Liver (tissue), 10 donors: ENCODE measurements at places on chromosomes 16 and 17. TPM values are rescaled to one million over a fixed set of nuclear protein-coding genes. Genes with fewer than 3 reads are reported as not detected.

KRTAP4-6 gene
- not detected for total RNA-seq

EVPL gene
- 0.33 TPM for total RNA-seq

MYO15B gene
- 21.2 TPM for total RNA-seq

GNAO1 gene
- 15.1 TPM for total RNA-seq

KSR1 gene
- 5.3 TPM for total RNA-seq

UNKL gene
- total RNA-seq, result 7.1 TPM

HOXB9 gene
- not detected for total RNA-seq

COL1A1 gene
- total RNA-seq, result 15.3 TPM

RPAIN gene
- 21.7 TPM for total RNA-seq

TEKT5 gene
- 0.92 TPM for total RNA-seq

CDK5R1 gene
- total RNA-seq, result 0.93 TPM

EVPLL gene
- total RNA-seq, result 1.0 TPM

CCL2 gene
- 3.5 TPM for total RNA-seq

KRTAP1-1 gene
- total RNA-seq, result not detected

RBFOX1 gene
- total RNA-seq, result not detected

CX3CL1 gene
- total RNA-seq, result 5.9 TPM

BRIP1 gene
- total RNA-seq, result 10.3 TPM

ZKSCAN2 gene
- 3.4 TPM for total RNA-seq

GCSH gene
- total RNA-seq, result 34.6 TPM

IL34 gene
- total RNA-seq, result 0.93 TPM

SYNGR3 gene
- 0.47 TPM for total RNA-seq

- DNase-seq, result no peak
Measured at GRCh38 chr17:40315678-40316570, 6.9 kb downstream of the RARA start.

DNA sequence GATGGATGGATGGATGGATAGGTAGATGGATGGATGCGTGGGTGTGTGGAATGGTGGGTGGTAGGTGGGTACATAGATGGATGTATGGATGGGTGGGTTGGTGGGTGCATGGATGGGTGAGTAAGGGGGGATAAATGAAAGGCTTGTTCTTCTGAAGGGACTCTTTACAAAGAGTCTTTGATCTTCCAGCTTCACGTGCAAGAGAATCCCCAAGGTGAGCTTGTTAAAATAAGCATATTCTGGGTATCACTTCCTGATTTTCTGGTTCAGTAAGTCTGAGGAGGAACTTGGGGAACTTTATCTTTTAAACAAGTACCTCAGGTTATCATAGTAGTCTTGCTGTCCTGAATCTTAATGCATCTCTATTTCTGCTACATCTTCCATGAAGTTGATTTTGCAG is 639.1 kb downstream of the MAF start:
- no peak for DNase-seq

DNA sequence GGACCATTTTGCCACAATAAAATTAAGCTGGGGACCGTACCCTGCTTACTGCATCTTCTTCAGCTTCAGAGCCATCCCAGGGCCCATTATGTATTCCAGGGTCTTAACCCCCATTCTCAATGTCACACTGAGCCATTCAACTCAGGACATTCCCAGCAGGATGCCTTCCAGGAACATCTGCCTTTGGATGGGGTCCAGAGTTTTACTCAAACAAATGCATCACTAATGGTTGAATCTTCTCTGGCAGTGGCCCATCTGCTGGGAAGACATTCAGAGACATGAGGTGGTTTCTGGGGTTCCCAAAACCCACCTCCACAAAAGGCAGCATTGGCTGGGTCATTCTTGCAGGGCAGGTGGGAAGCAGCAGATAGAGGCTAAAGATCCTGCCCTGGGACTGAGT is 3.4 kb upstream of the SEC14L5 start:
- DNase-seq, result no peak

DNA sequence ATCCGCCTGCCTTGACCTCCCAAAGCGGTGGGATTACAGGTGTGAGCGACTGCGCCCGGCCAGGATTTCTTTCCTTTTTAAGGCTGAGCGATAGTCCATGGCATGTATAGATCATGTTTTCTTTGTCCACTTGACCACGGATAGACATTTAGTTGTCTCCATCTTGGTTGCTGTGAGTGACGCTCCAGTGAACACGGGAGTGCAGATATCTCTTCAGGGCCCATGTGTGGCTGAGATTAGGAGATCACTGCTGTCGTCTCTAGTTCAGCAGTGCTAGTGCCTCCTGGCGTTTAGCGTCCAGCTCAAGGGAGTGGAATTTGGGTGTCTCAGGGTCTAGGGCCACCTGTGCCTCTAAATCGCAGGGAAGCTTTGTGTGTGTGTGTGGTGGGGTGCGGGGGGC is 41.5 kb downstream of the ABCC1 start:
- no peak for DNase-seq

DNA sequence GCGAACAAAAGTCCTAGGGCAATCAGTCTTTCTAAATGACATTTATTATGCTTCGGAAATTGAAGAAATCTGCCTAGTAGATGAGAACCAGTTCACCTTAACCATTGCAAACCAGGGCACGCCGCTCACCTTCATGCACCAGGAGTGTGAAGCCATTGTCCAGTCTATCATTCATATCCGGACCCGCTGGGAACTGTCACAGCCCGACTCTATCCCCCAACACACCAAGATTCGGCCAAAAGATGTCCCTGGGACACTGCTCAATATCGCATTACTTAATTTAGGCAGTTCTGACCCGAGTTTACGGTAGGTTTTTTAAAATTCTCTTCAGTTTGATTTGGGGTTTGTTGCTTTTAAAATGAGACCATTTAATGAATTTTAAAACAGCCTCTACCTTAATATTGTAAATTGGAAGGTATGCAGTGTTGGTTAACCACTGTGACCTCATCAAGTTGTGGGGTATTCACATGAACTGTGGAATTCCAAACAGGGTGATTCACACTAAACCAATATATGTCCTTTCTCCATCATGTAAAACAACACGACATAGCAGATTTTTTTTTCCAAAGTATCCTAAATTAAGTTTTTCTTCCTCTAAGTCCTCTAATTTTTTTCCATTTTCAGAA is 6.2 kb upstream of the EVI2A start:
- DNase-seq, result no peak

DNA sequence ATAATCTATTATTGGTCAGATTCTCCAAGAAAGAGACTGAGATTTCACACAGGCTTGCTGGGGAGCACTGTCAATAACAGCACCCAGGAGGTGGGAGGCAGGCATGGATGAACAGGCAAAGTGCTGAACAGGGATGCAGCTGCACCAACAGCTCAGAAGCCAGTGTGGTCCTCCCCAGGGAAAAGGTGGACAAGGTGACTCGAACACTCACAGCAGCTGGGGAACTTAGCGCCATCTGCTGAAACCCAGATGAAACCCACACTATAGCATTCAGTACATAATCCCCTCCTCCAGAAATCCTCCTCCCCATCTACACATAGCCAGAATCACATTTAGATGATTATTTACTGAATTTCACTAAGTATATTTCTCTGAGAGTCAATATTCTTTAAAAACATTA is 255.2 kb upstream of the WSB1 start:
- no peak for DNase-seq

- no peak for DNase-seq
Measured at GRCh38 chr16:54706406-54706805, 224.3 kb upstream of the IRX5 start.

GRCh38 chr16:359871-360697 is 7.6 kb upstream of the AXIN1 start:
- DNase-seq, result no peak

DNA sequence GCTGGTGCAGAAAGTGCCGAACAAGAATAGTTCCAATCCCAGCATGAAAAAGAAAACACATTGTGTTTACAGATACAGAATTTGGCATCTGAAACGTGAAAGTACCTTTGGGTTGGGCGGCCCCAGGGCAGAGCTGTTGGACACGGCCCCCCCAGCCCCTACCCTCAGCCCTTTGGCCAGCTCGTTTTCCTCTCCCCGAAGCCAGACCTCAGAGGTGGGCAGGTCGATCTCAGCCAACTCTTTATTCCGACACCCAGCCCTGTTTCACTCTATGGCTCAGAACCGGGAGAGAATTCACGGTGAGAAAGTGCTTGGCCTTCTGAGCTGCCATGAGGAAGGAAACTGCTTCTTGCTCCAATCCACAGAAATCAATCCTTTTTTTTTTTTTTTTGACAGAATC is 11.3 kb downstream of the NTN1 start:
- no peak for DNase-seq

DNA sequence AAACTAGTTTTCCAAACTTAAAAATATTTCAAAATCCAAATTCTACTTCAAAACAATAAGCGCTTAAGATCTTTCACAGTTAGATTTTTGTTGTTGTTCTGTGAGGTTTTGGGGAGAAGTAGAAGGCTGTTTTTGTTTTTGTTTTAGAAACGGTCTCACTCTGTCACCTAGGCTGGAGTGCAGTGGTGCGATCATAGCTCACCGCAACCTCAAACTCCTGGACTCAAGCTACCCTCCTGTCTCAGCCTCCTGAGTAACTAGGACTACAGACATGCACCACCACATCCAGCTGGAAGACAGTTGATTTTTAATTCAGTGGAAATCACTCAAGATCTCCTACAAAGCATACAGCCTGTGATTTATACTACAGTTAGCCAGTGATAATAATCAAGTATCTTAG is 2.7 kb downstream of the SHCBP1 start:
- DNase-seq, result no peak

DNA sequence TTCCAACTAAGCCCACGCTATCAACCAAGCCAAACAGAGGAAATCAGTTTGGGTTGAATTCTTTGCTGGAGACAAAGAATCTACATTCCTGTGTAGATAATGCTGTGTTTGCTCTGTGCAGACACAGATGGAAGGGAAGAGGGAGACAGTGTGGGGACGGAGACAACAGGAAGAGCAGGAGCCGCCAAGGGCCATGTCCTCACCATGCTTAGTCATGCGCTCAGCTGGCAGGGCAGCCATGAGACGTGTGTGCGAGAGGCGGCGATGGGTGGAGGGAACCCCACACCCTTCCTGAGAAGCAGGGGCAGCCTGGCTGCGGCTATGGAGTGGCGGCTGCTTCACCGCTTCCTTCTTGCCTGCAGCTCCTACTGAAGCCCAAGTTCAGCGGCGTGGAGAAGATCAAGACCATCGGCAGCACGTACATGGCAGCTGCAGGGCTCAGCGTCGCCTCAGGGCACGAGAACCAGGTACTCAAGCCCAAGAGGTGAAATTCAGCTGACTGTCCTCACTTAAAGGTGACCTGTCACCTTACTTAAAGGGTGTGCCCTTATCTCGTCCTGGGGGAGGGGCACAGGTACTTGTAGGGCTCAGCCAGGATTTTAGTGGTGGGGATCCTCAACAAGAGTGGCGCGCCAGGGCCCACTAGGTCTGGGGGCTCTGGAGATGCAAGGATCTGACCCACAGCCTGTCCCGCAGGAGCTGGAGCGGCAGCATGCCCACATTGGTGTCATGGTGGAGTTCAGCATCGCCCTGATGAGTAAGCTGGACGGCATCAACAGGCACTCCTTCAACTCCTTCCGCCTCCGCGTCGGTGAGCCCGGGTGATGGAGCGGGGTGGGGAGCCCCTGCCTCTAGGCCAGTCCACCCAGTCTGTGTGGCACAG is 47.5 kb downstream of the ADCY7 start:
- DNase-seq, result peak; percentile 65

DNA sequence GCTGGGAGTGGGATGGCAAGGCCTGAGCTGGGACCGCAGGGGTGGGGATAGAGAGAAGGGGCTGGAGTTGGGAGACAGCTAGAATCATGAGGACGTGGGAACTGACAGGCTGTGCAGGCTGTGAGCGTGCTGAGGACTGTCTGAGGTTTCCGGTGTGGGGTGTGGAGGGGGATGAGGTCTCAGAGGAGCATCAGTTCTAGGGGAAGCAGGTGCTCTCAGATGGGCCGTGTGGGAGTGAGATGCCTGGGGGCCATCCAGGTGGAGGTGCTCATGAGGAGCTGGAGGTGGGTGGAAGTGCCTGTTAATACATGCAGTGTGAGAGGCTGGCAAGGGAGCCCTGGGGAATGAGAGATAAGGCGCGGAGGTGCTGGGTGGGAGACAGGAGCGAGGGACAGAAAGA is 27.2 kb downstream of the HASPIN start:
- no peak for DNase-seq

GRCh38 chr16:59290718-59291117 is 556.6 kb upstream of the GOT2 start:
- no peak for DNase-seq

GRCh38 chr16:83653785-83654184 is 154.0 kb upstream of the HSBP1 start:
- DNase-seq, result no peak

DNA sequence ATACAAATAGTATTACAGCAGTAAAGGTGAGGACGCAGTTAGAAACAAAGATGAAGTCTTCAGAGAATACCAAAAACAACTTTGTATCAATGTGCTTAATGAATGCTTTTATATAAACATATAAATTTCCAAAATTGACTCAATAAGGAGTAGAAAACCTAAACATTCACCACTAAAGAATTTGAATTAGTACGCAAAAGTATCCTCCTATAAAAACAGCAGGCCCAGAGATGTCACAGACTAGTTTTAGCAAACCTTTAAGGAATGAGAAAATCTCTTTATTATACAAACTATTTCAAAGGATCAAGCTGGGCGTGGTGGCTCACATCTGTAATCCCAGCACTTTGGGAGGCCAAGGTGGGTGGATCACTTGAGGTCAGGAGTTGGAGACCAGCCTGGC is 86.2 kb downstream of the OR1D5 start:
- no peak for DNase-seq

GRCh38 chr16:10970065-10970464 is 25.7 kb downstream of the CLEC16A start:
- no peak for DNase-seq

GRCh38 chr16:75580-76501 is 2.2 kb upstream of the MPG start:
- DNase-seq, result no peak

- no peak for DNase-seq
Measured at GRCh38 chr17:41865596-41865893, 322 bp upstream of the KLHL11 start.

GRCh38 chr16:58425756-58426494 is 33.7 kb downstream of the GINS3 start:
- DNase-seq, result no peak

- DNase-seq, result no peak
Measured at GRCh38 chr16:86476956-86477534, 33.3 kb upstream of the FOXF1 start.

DNA sequence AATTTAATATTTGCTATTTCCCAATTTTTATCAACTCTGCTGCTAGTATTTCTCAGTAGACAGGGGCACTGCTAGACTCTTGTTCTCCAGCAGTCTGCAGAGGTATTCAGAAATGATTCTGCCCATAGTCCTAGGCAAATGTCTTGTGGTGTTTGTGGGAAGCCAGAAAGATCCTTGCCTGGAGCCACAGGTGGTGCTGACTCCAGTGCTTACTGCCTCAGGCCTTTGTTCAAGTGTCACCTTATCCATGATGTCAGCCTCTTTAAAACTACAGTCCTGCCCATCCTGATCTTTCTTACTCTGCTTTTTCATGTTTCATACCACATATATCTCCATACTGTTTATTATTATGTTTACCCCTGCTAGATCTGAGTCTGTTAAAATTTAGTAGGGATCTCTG is 26.5 kb downstream of the ZSWIM7 start:
- DNase-seq, result no peak

DNA sequence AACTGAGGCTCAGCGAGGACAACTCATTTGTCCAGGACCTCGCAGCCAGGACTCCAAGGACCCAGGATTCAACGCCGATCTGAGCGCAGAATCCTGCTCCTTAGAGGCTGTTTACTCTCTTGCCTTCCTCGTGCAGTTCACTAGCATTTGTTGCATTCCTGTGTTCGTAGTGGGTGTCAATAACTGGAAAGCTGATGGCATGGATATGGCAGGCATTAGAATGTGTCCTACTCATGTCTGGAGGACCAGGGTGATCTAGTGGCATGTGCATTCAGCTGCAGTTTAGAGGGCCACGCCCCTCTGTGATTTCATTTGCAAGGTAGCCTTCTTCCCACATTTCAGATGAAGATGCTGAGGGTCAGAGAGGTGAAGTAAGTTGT is 510 bp downstream of the CRISPLD2 start:
- DNase-seq, result no peak
